Fibroblast of skin of left quadriceps (primary cell): ENCODE measurements at places on chromosomes 6 and 20.

- DNase-seq = no peak
These were observed 214.4 kb downstream of the ERMARD start for GRCh38 chr6:169965657-169966311.

DNA sequence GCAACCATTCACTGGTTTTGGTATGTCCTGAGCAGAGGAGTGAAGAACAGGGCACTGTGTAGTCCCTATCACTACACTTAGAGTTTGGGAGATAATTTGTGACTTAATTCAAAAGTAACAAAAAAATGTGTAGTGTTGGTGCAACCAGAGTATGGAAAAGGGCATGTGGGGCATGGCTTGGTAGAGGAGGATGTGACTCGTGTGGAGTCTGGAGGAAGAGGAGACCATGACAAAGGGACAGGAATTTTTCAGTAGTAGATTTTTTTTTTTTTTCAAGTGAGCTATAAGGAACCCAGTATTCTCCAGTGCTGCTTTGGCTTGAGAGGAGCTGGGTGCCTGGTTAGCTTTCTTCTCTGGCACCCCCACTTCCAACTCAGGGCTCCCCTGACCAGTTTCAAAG is 5.1 kb downstream of the MTRES1 start:
- no peak for DNase-seq

- no peak for DNase-seq
These were observed 9.0 kb downstream of the TEAD3 start for GRCh38 chr6:35487658-35488516.

GRCh38 chr6:108592371-108593337 is 31.9 kb downstream of the FOXO3 start:
- DNase-seq = no peak
